ENCODE measurements at places on chromosomes 4 and X.

DNA sequence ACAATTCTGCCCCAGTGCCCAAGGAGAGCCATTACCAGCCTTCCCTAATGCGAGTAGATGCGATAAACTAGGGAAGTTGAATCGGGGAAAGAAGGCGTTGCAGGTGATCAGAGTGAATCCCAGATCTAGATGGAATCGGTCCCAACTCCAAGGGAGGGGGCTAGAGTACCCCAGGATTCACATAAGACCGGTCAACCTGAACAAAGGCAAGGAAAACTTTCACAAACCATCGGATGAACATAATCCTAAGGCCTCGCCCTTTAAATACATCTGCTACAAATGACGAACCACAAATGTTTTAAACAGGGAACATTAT lies 11.2 kb upstream of the ZCCHC13 start:
- DNase-seq, result no peak

GRCh38 chrX:9033989-9034388 lies at the start of gene FAM9B:
TSS of gene FAM9B (minus strand) at chrX:9034127. CDS start at chrX:9032986, 1,141 bp downstream.
- no peak for DNase-seq

DNA sequence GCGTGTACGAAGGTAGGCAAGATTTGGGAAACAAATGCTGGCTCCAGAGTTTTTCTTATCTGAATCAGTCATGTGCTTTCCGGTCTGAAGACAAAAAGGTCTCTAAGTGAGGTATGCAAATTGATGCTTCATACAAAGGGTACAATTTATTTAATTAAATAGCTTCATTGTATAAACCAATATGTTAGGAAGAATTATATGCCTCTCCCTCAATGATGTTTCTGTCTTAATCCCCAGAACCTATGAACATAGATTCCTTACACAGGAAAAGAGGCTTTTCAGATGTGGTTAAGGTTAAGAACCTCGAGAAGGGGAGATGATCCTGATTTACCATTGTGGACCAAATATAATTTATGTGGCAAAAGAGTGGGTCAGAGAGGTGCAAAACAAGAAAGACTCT lies 543.5 kb upstream of the PCDH10 start:
- DNase-seq, result no peak

DNA sequence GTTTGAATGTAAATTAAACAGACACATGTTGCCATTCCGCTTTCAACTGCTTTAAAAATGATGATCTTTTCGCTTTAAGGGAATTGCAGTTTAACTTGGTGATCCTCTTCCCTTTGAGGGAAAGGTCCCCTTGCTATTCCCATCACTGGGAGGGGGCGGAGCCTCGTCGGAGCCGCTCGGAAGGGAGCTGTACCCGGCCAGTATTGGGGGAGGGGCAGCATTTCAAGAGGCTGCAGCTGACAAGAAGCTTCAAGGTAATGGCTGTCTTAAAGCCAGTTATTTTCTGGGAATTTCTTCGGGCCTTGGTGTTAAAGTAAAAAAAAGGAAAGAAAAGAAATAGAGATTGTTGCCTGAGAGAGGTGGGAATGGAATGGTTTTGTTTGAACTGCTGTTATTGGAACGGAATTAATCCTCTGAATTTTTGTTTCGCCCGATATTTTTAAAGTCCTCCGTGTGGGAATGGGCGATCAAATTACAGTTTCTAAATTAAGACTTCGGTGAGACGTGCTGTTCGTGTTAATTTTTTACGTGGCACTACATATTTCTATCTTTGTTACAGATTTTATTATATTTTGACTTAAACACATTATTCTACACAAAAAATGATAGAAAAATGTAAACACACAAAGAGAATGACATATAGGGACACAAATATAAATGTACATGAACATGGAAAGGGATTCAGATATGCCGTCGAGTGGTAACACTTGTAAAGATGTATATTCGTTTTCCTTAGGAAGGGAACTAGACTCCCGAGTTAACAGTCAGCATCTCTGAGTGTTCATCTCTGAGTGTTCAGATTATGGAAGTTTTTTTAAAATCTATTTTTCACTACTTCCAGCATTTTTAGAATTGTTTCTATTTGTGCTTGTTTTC lies 9.2 kb downstream of the PWWP3B start:
- DNase-seq, result no peak

- no peak for DNase-seq
These were observed 138.4 kb downstream of the LDB2 start for GRCh38 chr4:16759931-16760582.

GRCh38 chrX:21725496-21725895 lies 32.4 kb downstream of the SMPX start:
- no peak for DNase-seq

DNA sequence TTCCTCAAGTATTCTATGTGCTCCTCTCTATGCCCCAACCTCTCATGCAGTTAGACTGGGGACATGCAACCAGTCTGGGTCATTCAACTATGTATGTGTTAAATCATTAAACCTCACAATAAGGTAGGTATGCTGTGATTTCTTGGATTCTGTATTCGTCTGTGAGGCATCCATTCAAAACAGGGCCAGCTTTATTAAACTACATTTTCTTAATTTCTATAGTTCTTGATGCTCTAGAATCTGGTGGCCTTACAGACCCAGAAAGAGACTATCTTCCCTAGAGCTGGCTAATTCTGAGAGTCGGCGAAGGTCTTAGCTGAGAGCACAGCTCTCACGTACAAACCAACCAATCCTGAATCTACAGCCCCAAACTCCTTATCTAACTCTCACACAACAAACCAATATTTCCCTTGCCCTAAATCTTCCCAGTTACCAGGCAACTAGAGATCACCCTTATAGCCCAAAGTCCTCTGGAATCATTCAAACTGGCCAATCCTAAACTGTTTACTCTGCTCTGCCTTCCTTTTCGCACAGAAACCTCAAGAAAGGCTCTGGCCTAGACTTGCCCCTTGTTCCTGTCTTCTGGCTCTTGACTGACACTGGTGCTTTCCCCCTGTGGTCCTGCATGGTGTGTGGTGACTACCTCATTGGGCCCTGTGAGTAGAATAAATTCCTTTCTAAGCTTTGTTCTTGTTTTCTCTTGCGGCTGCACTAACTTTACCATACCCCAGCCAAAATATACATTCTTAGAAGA lies 203.5 kb upstream of the TET2 start:
- DNase-seq, result no peak

- no peak for DNase-seq
These were observed 993.1 kb downstream of the RPA4 start for GRCh38 chrX:97876697-97877407.

DNA sequence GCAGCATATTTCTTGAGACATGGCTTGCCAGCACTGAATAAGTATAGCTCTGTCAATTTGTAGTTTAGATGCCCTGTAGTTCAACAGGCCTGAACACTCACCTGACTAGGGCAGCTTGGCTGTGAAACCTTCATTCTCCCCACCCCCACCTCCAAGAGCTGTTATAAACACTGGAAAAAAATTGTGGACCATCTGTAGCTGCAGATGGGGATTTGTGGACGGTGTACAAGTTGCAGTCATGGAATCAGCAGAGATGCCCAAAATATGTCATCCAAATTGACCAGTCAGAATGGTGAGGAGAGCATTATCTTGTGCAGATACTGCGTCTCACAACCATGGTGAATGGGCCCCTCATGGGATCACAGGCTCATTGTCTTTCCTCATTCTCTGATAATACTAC lies 76.2 kb upstream of the PAQR3 start:
- DNase-seq, result no peak

DNA sequence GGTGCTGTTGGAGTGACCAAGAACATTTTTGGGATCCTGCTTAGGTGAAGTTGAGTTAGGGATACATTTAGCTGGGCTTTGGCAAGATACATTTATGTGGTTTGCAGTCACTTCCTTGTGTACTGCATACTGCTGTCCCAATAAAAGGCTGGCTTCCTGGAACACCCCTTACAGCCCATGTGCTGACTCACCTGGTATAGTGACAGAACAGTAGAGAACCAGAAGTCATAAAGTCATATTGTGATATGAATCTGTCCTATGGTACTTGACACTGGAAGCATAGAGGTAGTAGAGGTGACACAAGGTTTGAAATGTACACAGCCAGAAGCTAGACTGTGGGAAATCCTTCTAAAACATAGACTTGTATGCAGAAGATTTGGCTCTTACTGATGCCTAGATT lies 55.3 kb upstream of the SLC25A43 start:
- DNase-seq, result no peak

DNA sequence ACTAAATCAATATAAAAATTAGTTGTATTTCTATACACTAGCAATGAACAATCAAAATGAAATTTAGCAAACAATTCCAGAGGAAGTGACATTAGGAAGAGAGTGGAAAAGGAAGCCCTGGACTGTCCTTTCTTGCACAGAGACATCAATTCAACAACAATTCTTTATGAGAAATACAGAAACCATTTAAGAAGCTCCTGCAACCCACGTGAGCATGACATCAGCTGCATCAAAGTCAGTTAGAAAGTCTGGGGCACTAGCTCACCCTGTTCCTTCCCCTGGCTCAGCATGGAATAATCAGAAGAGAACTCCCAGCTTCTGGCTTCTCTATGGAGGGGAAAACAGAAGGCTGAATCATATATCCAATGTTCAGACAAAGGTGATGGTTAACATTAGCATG lies 48.6 kb upstream of the STARD8 start:
- no peak for DNase-seq

GRCh38 chr4:20272411-20272872 lies 20.7 kb downstream of the SLIT2 start:
- no peak for DNase-seq

GRCh38 chr4:70628444-70628843 lies at the start of gene ENAM:
TSS of gene ENAM (plus strand) at chr4:70628744. CDS start at chr4:70629501, 757 bp downstream.
- no peak for DNase-seq

DNA sequence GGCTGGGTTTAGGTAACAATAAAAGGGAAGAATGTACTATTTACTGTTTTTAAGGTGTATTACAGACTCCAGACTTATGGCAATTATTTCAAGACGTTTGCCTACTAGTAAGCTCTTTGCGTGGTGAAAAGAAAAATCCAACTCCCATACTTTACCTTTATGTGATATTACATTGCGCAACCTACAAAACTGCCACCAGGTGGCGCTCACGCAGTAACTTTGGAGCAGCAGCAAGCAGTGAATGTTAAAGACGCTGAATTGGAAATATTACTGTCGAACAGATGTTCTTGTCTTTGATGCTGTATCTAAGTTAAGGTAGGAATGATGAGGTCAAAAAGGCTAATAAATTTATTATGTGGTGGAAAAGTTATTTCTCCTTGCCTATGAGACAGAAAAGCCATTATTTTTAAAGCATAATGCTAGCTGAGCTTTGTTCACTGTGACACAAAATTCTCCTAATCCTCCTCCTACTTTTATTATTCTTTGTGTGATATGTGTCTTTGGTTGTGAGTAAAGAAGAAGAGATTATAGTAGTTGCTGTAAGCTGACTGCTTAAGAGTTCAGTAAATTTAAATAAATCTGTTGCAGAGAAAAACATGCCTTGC lies 1099.8 kb upstream of the TENM3 start:
- DNase-seq, result peak; percentile 18

- no peak for DNase-seq
These were observed 19.6 kb downstream of the RP2 start for GRCh38 chrX:46856483-46856882.

DNA sequence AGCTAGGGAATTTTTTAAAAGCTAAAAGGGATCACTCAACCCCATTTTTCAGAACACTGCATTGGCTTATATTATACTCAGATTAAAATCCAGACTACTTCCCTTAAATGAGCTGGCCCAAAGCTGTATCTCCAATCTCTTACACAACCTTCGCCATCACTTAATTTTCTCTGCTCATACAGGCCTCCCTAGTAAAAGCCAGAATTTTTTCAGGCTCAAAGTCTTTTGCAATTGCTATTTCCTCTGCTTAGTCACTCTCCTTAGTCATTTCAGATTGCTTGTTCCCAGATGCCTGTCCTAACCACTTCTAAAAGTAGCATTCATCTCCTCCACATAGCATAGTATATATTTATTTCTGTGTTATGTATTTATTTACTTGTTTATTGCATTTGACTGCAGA lies 1587.9 kb upstream of the ADGRL3 start:
- no peak for DNase-seq

GRCh38 chr4:158236304-158237030 lies 26.2 kb downstream of the TMEM144 start:
- no peak for DNase-seq

DNA sequence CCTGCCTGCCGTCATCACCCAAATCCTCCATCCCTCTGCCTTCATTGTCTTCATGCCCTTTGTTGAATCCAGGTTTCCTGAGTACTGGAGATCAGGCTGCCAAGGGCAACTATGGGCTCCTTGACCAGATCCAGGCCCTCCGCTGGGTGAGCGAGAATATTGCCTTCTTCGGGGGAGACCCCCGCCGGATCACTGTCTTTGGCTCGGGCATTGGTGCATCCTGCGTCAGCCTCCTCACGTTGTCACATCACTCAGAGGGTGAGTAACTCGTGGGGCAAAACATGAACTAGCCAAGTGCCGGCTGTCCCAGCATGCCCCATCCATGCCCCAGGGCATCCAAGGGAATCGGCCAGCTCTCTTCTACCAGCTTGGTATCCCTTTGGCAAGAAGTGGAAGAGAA lies 19.4 kb downstream of the NLGN3 start:
- no peak for DNase-seq

DNA sequence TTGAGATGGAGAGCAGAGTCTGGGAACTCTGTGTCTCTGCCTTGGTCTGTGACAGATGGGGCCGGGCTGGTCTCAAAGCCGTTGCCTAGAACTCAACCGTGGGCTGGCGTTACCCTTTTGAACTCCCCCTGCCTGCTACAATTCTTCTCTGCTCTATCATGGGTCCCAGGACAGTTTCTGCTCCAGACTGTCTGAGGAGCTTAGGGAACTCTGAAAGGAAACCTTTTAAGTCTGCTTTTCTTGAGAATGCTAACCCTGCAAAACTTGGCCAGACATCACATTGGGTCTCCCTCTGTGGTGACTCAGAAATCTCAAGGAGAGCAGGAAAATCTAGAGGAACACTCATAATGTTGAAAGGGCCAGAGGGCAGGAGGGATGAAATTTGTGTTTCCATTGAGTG lies 240.6 kb downstream of the CBR4 start:
- DNase-seq, result no peak

GRCh38 chr4:52951016-52951415 lies 88.9 kb downstream of the RASL11B start:
- DNase-seq, result no peak

GRCh38 chr4:25928379-25929297 lies 14.6 kb downstream of the SMIM20 start:
- no peak for DNase-seq

GRCh38 chr4:185113340-185113739 lies 29.7 kb upstream of the SLC25A4 start:
- DNase-seq, result no peak

DNA sequence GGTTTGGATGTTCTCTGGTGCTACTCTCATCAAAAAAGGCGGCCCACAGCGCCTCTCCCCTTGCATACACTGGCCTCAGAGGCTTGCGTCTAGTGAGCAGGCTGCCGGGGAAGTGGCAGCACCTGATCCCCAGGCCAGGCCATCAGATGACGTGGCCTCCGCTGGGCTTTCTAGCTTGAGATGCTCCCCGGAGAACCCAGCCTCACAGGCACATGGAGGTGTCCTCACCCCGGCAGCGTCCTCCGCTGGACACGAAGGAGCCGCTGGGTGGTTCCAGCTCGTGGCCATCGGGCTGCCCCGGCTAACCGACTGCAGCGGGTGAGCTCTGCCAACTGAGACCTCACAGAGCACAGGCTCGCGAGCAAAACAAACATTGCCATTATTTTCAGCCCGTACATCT lies 12.8 kb downstream of the IRAK1 start:
- DNase-seq, result no peak
